Hair follicle dermal papilla cell (primary cell): ENCODE measurements at places on chromosomes 2 and 18. TPM values are rescaled to one million over a fixed set of nuclear protein-coding genes. Genes with fewer than 3 reads are reported as not detected.

The FZD7 gene
- 21.3 and 22.6 TPM in 2 replicates for total RNA-seq

The ABCG8 gene
- not detected in 2 replicates for total RNA-seq

The SERPINB4 gene
- total RNA-seq = not detected in 2 replicates

The DUSP11 gene
- total RNA-seq = 35.8 and 41.7 TPM in 2 replicates

The SCN7A gene
- total RNA-seq = not detected in 2 replicates

The DUSP19 gene
- 2.4 and 3.4 TPM in 2 replicates for total RNA-seq

The CHST9 gene
- total RNA-seq = not detected in 2 replicates

The IL37 gene
- total RNA-seq = not detected in 2 replicates

The RAD51AP2 gene
- total RNA-seq = not detected in 2 replicates

The UGT1A10 gene
- total RNA-seq = not detected in 2 replicates

The GPR45 gene
- not detected in 2 replicates for total RNA-seq

The AMMECR1L gene
- total RNA-seq = 17.2 and 19.0 TPM in 2 replicates

The WDSUB1 gene
- total RNA-seq = 6.3 and 9.4 TPM in 2 replicates

The CACNB4 gene
- 5.2 and 6.4 TPM in 2 replicates for total RNA-seq
